ENCODE measurements at places on chromosomes 1 and 21. TPM values are rescaled to one million over a fixed set of nuclear protein-coding genes. Genes with fewer than 3 reads are reported as not detected.

Gene NT5C1A
- not detected for total RNA-seq

DNA sequence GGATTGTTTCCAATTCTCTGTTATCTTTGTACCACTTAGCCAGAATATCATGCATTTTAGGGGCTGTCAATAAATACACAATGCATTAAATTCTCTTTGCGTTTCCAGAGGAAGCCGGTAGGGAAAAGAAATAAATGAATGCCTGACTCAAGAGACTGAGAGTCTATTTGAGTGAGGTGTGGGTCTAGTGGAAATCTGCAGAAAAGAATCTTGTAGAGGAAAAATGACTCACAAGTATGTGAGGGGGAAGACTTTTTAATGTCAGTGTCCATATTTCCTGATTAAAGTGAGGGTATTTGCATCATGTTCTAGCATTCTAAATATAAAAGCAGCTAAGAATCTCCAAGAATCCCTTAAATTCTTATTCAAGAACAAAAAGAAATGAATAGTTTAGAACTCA is 271.1 kb downstream of the PTPRC start:
- H3K27me3 ChIP-seq = no peaks in the 10 kb centered on the region
- peaks cover 2% of the 10 kb centered on the region for H3K36me3 ChIP-seq
- H3K27ac ChIP-seq = no peak overlapping the region

Gene IFI44L
- total RNA-seq = 79.2 TPM

GRCh38 chr1:24382165-24382577 is 31.4 kb downstream of the STPG1 start:
- no peaks in the 10 kb centered on the region for H3K27me3 ChIP-seq
- H3K36me3 ChIP-seq = no peaks in the 10 kb centered on the region
- no peak for DNase-seq
- H3K4me3 ChIP-seq = no peak overlapping the region
- no peak overlapping the region for H3K27ac ChIP-seq

- H3K4me1 ChIP-seq = peaks cover 92% of the 10 kb centered on the region
- H3K36me3 ChIP-seq = peaks cover 73% of the 10 kb centered on the region
- H3K27me3 ChIP-seq = no peaks in the 10 kb centered on the region
- H3K27ac ChIP-seq = peak overlapping the region; percentile 95
- H3K4me3 ChIP-seq = peak overlapping the region; percentile 32
- DNase-seq = no peak
Measured at GRCh38 chr1:40392221-40392620, 18.7 kb downstream of the SMAP2 start.

- peaks cover 16% of the 10 kb centered on the region for H3K4me1 ChIP-seq
- H3K27me3 ChIP-seq = no peaks in the 10 kb centered on the region
- no peak for DNase-seq
- H3K36me3 ChIP-seq = peaks cover 20% of the 10 kb centered on the region
- no peak overlapping the region for H3K27ac ChIP-seq
- H3K4me3 ChIP-seq = no peak overlapping the region
Measured at GRCh38 chr1:12532405-12533315, 85.3 kb downstream of the DHRS3 start.

GRCh38 chr1:227321035-227321434 is 2.7 kb upstream of the CDC42BPA start:
- H3K36me3 ChIP-seq = no peaks in the 10 kb centered on the region
- H3K27me3 ChIP-seq = peaks cover 38% of the 10 kb centered on the region
- peaks cover 8% of the 10 kb centered on the region for H3K4me1 ChIP-seq
- no peak for DNase-seq

DNA sequence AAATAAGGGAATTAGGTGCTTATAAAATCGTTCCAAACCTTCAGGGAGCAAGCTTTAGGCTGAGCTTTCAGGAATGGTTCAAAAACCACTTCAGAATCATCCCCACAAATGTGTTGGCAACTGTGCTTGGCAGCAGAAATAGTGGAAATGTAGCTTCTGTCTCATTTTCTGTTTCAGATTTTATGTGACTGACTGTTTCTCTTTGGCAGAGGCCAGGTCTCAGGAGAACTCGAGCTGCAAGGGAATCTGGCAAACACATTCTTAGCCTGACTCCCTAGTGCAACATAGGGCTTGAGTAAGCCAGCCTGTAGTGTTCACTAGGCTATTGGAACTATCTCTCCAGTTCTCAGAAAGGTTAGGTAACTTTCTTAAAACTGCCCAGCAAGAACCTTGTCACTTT is 128.6 kb downstream of the PLA2G4A start:
- no peak overlapping the region for H3K4me3 ChIP-seq
- H3K4me1 ChIP-seq = no peaks in the 10 kb centered on the region
- no peak overlapping the region for H3K27ac ChIP-seq
- H3K27me3 ChIP-seq = peaks cover 10% of the 10 kb centered on the region
- no peaks in the 10 kb centered on the region for H3K36me3 ChIP-seq
- DNase-seq = no peak

DNA sequence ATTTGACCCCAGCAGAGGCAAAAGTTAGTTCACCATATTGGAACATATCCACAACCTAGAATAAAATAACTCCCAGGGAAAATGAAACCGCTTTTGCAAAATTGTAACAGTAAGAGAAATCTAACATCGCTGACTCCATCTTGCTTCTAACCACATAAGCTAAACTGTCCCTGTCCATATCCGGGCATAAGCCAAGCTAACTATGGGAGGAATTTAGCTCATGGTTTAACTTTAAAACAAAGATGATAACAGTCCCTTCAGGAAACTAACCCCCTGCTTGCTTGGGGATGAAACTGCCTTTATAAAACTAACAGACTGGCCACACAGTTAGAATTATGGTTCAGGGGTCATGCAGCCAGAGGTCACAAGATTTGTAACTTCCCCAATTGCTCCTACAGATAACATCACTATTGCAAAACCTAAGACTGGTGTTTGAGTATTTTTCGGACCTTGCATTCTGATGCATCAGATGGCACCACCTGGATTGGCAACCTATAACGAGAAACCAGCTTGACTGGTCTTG is 46.3 kb downstream of the TESK2 start:
- H3K4me3 ChIP-seq = no peak overlapping the region
- no peaks in the 10 kb centered on the region for H3K27me3 ChIP-seq
- H3K27ac ChIP-seq = no peak overlapping the region
- H3K4me1 ChIP-seq = no peaks in the 10 kb centered on the region

Gene RPE65
- not detected for total RNA-seq

Gene RRP1
- 33.6 TPM for total RNA-seq

DNA sequence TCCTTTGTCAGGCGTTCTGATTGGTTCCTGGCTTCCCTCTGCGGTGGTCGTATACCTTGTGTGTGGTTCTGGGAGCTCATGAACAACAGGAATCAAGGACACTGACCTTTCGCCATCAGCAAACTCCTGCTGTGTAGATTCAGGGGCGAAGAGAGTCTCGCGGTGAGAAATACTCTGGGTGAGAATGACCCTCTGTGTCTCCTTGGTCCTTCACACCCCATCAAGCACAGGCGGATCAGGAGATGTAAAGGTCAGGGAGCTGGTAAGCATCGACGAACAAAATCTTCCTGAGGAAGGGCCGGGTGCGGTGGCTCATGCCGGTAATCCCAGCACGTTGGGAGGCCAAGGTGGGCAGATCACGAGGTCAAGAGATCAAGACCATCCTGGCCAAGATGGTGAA is 207.2 kb downstream of the KIF26B start:
- no peaks in the 10 kb centered on the region for H3K36me3 ChIP-seq
- DNase-seq = no peak
- H3K27ac ChIP-seq = no peak overlapping the region
- no peaks in the 10 kb centered on the region for H3K4me1 ChIP-seq
- H3K27me3 ChIP-seq = no peaks in the 10 kb centered on the region
- H3K4me3 ChIP-seq = no peak overlapping the region

- H3K36me3 ChIP-seq = peaks cover 4% of the 10 kb centered on the region
- H3K27me3 ChIP-seq = no peaks in the 10 kb centered on the region
- H3K4me3 ChIP-seq = no peak overlapping the region
- H3K4me1 ChIP-seq = peaks cover 34% of the 10 kb centered on the region
- DNase-seq = peak; percentile 90
- no peak overlapping the region for H3K27ac ChIP-seq
Measured at GRCh38 chr1:35451125-35451528, 106.1 kb downstream of the KIAA0319L start.

Gene IL10
- not detected for total RNA-seq

DNA sequence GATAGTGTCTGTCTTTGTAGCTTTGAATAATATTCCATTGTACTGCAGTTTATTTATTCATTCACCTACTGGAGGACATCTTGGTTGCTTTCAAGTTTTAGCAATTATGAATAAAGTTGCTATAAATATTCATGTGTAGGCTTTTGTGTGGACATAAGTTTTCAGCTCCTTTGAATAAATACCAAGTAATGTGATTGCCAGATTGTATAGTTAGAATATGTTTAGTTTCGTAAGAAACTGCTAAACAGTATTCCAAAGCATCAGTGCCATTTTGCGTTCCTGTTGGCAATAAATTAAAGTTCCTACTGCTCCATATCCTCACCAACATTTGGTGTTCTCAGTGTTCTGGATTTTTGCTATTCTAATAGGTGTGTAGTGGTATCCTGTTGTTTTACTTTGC is 311.7 kb upstream of the FMN2 start:
- no peak for DNase-seq
- H3K36me3 ChIP-seq = peaks cover 1% of the 10 kb centered on the region
- no peak overlapping the region for H3K4me3 ChIP-seq
- H3K4me1 ChIP-seq = no peaks in the 10 kb centered on the region
- no peak overlapping the region for H3K27ac ChIP-seq
- no peaks in the 10 kb centered on the region for H3K27me3 ChIP-seq

DNA sequence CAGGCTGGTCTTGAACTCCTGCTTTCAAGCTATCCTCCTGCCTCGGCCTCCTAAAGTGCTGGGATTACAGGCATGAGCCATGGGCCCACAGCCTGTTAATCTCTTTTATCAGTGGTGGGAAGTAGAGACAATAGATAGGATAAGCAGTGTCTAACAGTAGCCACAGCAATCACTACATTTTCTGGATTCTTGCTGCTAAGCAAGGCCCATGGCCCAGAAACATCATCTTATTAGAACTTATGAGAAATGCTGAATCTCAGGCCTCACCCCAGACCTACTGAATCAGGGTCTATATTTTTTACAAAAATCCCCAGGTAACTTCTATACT is 29.7 kb downstream of the IGFN1 start:
- no peak for DNase-seq
- H3K27me3 ChIP-seq = no peaks in the 10 kb centered on the region
- no peak overlapping the region for H3K4me3 ChIP-seq
- H3K4me1 ChIP-seq = no peaks in the 10 kb centered on the region
- no peaks in the 10 kb centered on the region for H3K36me3 ChIP-seq
- H3K27ac ChIP-seq = no peak overlapping the region

Measured in activated naive CD4-positive, alpha-beta T cell treated with anti-CD3 and anti-CD28 coated beads for 36 hours (primary cell).